ENCODE measurements at places on chromosomes 6 and 20. TPM values are rescaled to one million over a fixed set of nuclear protein-coding genes. Genes with fewer than 3 reads are reported as not detected.

PRRT1 gene
- total RNA-seq = not detected

WFDC2 gene
- not detected for total RNA-seq

DTD1 gene
- total RNA-seq = 197 TPM

ADGB gene
- total RNA-seq = not detected

MOG gene
- total RNA-seq = not detected

SRPK1 gene
- total RNA-seq = 56.3 TPM

MOXD1 gene
- 1.6 TPM for total RNA-seq

All from bronchial epithelial cell (primary cell).